ENCODE measurements at places on chromosomes 7 and 10.

- DNase-seq = no peak
Observed at GRCh38 chr7:133024596-133024995, 57.3 kb downstream of the CHCHD3 start.

GRCh38 chr10:91593366-91593765 is 39.5 kb downstream of the PPP1R3C start:
- no peak for DNase-seq

DNA sequence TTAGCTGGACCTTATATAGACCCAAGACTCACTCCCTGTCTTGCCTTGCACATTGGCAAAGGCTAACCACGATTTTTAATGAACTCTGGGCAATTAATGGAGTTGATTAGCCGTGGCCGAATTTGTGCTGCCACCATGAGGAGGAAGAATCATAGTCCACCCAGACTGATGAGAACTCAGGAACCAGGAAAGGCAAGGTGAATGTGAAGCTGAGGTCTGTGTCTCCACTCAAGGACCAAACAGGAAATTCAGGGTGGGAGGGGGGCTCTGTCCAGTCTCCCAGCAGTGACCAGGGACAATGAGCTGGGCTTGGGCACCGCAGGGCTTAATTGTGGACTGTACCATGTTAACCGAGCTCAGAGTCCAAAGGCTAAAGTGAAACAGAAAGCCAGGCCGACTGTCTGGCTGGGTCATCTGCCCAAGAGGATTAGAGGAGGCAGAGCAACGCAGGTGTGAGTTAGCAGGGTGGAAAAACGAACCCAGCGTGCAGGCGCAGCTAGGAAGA is 127.0 kb upstream of the JCAD start:
- DNase-seq = peak; percentile 35

DNA sequence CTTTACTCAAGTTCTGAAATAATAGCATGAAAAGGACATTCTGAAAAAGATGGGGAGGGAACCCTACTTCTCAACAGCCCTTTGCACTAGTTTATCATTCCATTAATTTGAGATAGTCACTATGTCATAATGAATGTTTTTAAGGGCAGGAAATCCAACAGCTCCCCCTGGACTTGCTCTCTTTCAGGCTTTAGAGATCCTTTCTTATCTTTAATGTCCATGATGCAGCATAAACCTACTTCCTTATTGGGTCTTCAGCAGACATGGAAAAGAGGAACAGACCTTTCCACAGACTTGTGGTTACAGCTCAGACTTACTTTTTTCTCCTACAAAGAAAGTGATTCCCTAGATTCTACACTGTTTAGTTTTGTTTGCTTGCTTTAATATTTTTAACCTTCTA is 87.3 kb downstream of the IDE start:
- DNase-seq = no peak

GRCh38 chr7:132472463-132473120 is 103.7 kb downstream of the PLXNA4 start:
- DNase-seq = no peak

GRCh38 chr10:45468079-45468478 is 94.1 kb downstream of the ALOX5 start:
- DNase-seq = no peak

All from PC-9 (cell line).